ENCODE measurements at places on chromosomes 16 and 17. TPM values are rescaled to one million over a fixed set of nuclear protein-coding genes. Genes with fewer than 3 reads are reported as not detected.

- no peak for DNase-seq
Observed at GRCh38 chr17:7747635-7748071, 30.1 kb downstream of the DNAH2 start.

The ASPHD1 gene
- total RNA-seq = 0.90 TPM

DNA sequence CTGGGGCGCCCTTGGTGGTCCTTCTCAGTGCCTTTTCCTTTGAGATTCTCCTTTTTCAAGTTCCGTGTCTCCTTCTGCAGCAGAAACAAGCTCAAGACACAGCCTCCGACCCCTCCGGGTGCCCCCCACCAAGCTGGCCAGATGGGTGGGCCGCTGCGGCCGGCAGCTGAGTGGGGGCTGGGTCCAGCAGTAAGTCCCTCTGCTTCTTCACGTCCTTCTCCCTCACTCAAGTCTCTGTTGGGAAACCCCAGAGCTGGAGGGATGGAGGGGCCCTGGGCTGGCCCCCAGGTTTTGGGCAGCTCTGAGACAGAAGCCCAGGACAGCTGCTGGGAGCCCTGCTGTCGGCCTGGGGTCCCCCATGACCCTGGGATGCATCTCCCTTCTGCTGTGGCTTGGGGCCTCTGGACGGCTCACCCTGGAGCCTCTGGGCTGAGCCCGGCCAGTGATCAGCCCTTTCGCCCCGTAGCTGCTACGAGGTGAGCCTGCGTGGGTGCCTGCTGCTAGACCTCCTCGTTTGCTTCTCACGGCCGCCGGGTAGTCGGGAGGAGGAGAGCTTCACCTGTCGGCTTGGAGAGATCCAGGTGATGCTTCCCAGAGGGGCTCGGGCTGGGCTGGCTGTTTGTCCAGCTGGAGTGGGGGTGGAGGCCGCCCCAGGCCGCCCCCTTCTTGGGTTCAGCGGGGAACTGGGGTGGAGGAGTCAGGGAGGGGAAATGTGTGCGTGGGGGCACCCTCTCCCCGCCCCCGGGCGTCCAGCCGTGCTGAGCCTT lies 10.7 kb downstream of the ENGASE start:
- no peak for DNase-seq

DNA sequence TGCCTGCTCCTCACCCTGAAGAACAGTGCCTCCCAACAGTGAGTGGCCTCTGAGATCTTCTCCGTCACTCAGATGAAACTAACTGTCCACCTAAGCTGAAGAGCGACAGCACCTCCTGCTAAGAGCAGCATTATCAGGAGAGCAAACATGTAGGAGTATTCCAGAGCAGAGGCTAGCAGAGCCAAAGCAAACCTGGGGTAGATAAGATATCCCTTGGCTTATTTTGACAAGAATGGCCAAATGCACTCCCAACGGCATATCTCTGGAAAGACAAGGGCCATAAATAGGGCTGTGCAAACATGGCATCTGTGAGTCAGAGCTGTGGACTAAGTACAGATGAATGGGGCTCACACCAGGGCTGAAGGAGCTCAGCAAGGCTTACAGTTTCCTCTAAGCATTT lies 96.3 kb downstream of the NDEL1 start:
- DNase-seq = no peak

The TMEM219 gene
- total RNA-seq = 144 TPM

DNA sequence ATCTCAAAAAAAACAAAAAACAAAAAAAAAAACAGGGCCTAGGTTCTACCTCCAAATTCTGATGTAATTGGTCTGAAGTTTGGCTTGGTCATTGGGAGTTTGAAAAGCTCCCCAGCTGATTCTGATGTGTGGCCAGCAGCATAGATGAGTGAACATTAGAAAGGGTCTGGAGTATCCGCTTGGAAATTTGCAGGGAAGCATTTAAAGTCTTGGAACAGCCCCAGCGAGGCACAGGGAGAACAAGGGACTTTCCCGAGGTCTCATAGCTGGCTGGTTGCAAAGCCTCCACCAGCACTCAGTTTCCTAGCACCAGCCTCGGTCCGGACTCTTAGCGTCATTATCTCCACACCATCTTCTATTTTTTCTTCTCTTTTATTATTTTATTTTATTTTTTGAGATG lies 70.8 kb downstream of the RAB11FIP4 start:
- no peak for DNase-seq

DNA sequence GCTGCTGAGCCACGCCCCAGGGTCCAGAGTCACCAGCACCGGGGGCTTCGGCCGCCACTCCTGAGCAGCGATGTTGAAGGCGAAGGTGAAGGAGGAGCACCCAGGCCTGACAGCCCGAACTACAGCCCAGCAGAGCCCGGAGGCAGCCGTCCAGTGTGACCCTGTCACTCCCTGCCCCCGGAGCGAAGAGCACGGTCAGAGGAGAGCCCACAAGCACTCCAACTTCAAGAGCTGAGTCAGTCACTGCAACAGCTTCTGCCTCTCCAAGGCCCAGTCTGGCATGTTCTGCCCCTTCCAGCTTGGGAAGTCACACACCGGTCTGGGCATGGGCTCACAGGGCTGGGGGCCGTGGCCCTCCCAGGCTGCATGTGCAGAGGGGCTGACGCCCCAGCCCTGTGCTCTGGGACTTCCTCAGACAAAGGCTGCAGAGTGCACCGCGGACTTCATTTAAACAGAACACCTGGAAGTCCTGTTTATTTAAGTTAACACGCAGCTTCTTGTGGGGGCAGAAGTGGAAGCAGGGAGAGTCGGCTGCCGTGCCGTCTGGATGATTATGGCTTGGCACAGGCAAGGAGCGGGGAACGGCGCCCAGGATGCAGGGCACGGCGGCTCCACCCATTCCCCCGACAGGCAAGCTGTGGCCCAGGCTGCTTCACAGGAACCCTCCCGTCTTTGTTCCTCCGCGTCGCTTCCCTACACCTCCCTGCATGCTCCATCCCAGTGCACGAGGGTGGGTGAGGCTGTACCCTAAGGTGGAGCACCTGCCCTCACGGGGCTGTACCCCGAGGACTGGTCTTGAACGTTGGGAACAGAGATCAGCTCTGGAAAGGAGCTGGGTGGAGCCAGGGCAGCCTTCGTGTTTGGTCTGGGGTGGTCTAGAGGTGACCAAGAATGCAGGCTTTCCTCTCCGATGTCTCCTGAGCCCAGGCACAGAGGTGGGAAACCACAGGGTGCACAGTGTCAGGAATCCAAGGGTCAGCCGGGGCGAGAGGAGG lies 68.9 kb upstream of the METRNL start:
- DNase-seq = no peak

The THRA gene
- 80.2 TPM for total RNA-seq

The USP10 gene
- 56.1 TPM for total RNA-seq

The EVI2B gene
- 9.2 TPM for total RNA-seq

DNA sequence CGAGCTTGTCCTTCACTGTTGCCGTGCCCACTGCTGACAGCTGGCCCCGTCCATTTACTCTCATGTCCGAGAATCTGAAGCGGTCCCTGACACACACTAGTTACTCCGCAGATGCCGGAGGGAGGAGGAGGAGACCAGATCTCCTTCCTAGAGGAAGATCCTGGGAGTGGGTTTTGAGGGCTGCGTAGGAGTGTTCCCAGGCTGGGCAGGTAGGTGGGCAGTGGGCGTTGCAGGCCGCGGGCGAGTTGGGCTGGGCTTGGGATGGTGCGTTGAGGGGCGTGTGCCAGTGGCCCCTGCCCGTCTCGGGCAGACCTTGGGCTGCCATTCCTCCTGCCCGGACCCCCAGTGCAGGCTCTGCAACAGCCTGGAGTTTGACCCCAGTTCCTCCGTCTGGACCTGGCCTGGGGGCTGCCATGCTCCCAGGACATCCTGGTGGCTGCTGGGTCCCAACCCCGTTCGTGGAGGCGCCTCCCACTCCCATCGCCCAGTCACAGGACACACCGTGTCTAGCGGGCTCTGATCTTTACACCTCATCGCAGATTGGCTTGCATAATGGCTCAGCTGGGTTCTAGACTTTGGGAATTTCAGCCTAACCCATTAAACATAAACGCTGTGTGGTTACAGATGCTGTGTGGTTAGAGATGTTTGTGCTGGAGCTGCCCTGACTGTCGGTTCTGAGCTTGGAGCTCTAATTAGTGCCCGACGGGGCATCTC lies 22.8 kb downstream of the CACNA1H start:
- DNase-seq = no peak

DNA sequence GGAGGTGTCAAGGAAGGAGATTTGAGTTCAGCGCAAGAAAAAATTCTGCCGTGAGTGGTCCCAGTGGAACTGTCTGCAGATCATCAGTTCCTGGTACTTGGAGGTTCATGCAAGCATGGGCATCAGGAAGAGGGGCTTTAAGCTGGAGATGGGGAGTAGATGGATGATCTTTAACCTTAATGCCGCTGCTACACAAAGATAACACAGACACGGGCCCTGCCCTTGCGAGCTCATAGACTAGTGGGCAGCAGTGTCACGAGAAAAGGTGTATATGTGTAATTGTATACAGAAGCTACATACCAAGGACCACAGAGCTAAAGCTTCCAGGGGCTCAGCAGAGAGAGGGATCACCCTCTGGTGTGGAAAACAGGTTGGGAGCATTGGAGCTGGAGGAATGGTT lies 33.6 kb downstream of the PRSS54 start:
- no peak for DNase-seq

- no peak for DNase-seq
Observed at GRCh38 chr17:72587773-72588511, 467.1 kb downstream of the SOX9 start.

GRCh38 chr17:58686980-58687379 lies 4.9 kb downstream of the TEX14 start:
- no peak for DNase-seq

- DNase-seq = no peak
Observed at GRCh38 chr16:69476920-69477443, 52.6 kb downstream of the CYB5B start.

- no peak for DNase-seq
Observed at GRCh38 chr16:2278956-2279800, 11.3 kb upstream of the RNPS1 start.

DNA sequence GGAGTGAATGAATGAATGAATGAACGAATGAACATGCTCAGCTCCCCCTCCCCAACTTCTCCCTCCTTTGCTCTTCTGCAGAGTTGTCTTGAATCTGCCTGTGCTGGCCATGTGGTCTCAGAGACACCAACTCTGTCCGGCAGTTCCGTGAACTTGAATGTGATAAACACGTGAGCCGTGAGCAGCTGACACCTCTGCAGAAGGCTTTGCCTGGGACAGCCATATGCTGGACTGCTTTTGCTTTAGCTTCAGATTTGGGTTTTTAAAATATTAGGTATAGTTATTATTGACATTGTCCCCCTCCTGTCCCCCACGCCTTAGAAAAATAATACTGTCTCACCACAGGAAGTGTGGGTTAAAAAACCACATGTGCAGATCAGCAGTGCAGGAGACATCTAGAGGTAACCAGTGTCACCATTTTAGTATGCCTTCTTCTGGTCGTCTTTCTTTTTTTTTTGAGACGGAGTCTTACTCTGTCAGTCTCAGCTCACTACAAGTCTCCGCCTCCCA lies 83.8 kb downstream of the ABCC1 start:
- DNase-seq = no peak

- DNase-seq = no peak
Observed at GRCh38 chr16:83743241-83743640, 64.5 kb upstream of the HSBP1 start.

DNA sequence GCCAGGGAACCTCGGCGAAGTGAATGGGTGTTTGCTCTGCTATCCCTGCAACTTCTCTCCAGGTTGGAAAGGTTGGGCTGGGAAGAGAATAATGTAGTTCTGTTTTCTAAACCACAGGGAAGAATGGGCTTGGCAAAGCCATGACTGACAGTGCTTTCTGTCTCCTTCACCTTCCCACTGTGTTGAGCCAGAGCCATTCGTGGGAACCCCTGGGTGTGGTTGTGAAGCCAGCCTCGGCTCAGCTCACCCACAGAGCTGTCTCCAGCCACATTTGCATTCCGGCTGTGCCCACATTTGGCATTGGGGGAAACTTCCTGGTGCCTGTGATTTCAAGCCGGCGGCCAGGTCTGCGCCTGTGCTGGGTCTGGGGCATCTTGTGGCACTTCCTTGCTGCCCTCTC lies 39.9 kb downstream of the BAIAP2 start:
- no peak for DNase-seq

DNA sequence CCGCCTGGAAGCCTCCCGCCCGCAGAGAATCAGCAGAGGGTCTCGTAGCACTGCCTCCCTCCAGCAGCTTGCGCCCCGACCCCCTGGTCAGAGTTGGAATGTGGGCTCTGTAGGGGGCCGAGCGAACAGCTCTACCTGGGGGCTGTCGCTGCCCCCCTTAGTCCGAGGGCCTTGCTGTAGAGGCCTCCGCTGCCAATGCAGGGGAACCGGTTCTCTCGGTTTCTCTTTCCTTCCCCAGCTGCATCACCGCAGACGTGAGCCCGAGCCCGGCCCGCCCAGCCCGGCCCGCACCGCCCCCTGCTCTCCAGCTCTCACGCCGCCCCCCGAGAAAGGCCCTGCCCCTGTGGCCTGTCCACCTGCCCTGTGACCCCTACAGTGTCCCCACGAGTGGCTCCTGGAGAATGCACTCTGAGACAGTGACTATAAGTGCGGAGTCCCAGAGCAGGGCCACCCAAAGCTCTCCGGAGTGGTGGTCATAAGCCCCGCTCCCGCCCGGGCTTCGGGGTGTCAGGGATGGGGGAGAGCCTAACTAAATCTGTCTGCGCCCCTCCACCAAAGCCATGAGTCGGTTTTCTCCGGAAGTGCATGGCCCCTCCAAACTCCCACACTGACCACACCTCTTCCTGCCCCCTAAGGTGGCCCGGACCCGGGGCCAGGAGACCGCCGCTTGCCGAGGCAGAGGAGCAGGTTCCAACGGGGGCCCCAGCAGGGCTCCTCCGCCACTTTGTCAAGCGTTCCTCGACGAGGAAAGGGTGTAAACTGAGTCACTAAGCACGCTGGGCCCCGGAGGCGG lies 1.7 kb downstream of the ARHGAP27 start:
- no peak for DNase-seq

- no peak for DNase-seq
Observed at GRCh38 chr16:68361485-68361884, 50.7 kb downstream of the PRMT7 start.

- no peak for DNase-seq
Observed at GRCh38 chr17:1907909-1908698, 78.3 kb downstream of the RPA1 start.

DNA sequence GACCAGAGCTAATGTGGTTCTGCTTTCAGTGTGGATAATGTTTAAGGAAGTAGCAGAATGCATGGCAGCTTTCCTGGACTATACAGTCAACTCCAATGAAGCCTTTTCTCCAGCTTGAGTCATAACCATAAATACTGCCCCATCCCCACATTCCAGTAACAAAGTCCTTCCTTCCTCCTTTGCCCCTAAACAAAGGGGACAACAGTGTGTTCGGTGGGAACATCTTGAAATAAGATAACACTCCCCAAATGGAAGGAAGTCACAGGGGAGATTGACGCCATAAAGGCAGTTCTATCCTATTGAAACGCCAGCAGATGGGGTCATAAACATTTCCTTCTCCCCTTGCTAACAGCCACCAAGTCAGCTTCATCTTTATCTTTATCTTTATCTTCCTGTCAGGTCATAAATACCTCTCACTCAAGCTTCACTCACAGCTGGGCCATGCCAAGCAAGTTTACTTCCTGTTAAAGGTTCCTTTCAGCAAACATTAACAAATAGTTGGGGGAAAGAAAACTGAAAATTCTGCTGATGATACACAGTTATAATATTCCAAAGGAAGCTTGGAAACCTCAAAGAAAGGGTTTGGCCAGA lies 136.7 kb downstream of the SNX11 start:
- DNase-seq = no peak

The HOXB2 gene
- total RNA-seq = 20.0 TPM
